ENCODE measurements at places on chromosomes 3 and 15.

- DNase-seq: no peak
Measured at GRCh38 chr15:76939715-76940114, 8.2 kb downstream of the RCN2 start.

- DNase-seq: no peak
Measured at GRCh38 chr3:104088738-104089137, 1278.0 kb upstream of the ALCAM start.

GRCh38 chr3:139127101-139127500 is 82.4 kb upstream of the PRR23C start:
- DNase-seq: no peak

- DNase-seq: no peak
Measured at GRCh38 chr15:99997112-99997651, 263.9 kb upstream of the LYSMD4 start.

GRCh38 chr3:111882799-111883198 is 23.7 kb downstream of the PHLDB2 start:
- no peak for DNase-seq

GRCh38 chr3:10438902-10439610 is 66.3 kb downstream of the ATP2B2 start:
- DNase-seq: no peak

DNA sequence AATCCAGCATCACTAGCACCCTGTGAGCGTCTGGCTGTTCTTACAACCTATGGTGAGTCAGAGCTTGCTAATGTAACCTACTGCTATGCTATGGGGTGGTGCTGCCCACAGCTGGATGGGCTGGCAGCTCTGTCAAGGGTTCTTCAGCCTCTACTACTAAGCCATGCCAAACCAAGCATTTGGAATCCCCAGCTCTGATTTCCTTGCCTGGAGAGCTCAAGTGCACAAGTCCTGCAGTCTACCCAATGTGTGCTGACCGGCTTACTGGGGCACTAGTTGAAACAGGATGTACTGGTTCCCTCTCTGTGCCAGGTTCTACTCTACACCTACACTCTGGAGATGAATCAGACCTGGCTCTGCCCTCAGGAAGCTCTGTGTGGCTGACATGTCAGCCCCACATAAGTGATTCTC is 4.2 kb downstream of the TEX264 start:
- no peak for DNase-seq

DNA sequence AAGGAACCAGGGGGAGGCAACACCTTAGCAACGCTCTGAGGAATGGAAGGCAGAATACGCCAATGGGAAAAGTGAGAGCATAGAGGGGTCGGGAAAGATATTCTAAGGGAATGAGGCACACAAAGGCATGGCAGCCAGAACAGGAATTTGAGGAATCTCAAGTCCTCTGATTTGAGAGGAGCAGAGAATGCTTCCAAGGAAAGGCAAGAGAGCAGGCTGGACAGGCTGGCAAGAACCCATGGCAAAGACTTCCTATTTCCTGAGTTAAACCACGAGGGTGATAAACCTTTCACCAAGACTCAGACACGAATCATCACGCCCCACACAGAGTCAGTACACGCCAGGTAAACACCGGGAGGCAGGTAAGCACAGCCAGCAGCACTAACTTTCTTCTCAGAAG is 109.8 kb downstream of the IGF2BP2 start:
- no peak for DNase-seq

DNA sequence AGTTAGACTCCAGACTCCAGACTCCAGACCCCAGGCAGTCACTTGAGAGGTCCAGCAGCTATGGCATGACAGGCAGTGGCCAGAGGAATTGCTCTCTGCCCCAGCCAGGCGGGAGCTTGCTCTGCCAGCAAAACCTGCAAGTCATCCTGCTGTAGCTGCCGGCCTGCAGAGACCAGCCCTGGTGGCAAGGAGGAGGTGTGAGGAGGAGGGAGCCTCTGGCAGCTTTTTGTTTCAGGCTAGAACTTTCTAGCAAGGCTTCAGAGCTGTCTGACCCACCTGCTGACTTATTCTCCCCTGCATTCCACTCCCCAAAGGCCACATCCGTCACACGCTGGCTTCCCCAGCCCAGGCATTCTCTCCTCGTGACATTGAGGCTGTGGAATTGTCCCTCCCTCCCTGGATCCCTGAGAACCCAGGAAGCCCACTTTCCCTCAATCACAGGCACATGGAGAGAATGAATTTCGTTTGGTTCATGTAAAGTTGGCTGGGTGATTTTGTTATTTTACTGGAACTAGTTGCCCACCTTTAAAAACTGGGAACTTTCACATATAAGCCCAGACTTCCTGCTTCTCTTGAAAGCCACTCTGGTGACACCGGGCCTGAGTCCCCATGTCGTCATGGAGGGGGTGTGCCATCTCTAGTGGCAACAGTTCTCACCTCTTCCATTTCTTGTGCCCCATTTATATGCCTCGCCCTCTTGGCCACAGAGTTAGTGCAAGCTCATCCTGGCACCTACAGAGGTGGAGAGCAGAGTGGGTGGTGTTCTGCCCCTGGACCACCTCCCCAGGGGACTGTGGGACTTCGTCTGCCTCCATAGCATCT is 82.7 kb downstream of the ABHD5 start:
- no peak for DNase-seq

GRCh38 chr15:93894438-93895036 is 336.8 kb upstream of the MCTP2 start:
- DNase-seq: no peak

DNA sequence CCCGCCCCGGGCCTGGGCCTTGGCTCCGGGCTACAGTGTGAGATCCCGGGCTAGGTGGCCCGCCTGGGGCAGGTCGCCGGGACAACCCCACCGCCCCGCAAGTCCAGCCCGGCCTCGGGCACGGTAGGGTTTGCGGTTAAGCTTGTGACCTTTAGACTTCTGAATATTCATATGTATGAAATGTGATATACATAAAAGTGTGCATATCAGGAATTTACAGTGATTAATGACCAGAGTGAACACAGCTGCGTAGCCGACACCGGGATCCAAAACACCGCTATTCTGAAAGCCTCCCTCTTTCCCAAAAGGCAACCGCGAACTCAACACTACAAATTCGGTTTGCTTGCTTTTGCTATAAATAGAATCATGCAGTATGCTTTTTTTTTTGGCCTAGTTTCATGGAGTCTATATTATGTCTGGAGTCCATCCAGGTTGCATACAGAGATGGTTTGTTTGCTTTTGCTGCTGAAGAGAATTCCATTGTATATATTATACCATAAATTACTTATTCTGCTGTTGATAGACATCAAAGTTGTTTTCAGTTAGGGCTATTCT is 636 bp upstream of the SNRPA1 start:
- no peak for DNase-seq

GRCh38 chr3:126540342-126540849 is 16.4 kb downstream of the CHST13 start:
- DNase-seq: no peak

GRCh38 chr15:39976291-39977274 is 42.7 kb downstream of the EIF2AK4 start:
- DNase-seq: no peak

- no peak for DNase-seq
Measured at GRCh38 chr3:144859161-144859560, 887.5 kb downstream of the DIPK2A start.

GRCh38 chr3:197420115-197420514 is 121.7 kb upstream of the DLG1 start:
- DNase-seq: no peak

DNA sequence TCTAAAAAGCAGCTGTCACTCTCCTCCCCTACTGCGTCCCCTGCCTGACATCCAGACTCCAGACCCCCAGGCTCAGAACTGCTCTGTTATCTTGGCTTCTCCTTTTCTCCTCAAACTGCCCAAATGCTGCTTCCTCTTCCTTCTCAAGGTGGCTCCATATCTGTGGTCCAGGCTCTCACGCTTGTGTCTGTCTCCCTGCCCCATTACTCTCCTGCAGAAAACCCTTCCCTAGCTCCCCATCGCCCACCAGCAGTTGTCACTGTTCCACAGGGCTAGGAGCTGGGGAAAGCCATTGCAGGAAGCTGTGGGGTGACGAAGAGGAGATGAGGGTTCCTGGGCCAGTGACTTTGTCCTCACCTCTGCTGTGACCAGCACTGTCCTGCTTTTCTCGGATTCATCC is 30.7 kb upstream of the CGNL1 start:
- DNase-seq: no peak

DNA sequence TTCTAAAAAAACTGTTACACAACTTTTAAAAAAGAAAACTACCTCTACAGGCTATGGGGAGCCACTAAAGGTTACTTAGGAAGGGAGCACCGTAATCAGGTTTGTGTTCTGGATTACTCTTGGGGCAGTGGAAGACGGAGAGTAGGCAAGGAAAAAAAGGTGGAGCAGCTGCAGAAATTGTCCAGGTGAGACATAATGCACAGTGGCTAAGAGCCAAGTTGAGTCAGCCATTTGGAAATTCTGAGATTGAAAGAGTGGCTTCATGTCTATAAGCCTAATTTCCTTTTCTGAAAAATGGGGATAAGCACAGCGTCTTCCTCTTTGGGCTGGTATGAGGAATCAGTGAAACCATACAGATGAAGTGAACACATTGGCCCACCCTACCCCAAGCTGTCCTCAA is 195.2 kb downstream of the CADPS start:
- no peak for DNase-seq

GRCh38 chr3:125150525-125151441 is 61.8 kb downstream of the SLC12A8 start:
- peak; percentile 53 for DNase-seq

- DNase-seq: no peak
Measured at GRCh38 chr3:127480196-127480954, 110.2 kb downstream of the TPRA1 start.

DNA sequence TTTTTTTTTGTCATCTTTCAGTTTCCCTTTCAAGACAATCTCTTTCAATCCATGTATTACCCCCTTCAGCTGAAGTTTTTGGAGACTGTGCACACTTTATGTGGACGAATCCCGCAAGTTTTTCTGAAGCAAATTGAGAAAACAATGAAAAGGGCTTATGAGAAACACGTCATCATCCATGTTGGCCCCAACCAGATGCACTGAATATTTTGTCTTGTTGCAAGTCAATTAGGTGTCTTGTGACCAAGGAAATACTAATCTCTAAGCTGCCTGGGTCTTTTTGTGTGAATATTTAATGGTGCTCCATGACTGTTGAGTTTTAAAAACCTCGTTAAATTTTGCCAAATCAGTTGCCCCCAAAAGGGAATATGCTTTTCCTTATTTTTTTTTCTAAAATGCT is 21.7 kb upstream of the PPP4R2 start:
- DNase-seq: no peak

DNA sequence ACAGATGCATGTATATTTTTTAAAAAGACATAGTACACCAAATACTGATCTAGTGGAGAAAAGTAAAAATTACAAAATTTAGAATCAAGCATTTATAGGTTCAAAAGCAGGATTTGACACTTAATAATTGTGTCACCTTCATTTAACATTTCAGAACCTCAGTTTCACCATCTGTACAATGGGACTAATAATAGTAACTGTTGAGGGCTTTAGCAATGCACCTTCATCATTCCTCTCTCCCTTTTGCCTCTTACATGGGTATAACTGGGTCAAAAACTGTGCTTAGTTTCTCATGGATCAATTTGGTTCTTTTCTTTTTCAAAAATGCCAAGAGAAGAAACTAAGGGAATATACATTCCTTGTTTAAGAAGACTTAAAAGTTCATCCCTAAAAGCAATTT is 5.5 kb upstream of the TMEM212 start:
- no peak for DNase-seq

- DNase-seq: no peak
Measured at GRCh38 chr15:34018021-34018645, 20.9 kb downstream of the AVEN start.

DNA sequence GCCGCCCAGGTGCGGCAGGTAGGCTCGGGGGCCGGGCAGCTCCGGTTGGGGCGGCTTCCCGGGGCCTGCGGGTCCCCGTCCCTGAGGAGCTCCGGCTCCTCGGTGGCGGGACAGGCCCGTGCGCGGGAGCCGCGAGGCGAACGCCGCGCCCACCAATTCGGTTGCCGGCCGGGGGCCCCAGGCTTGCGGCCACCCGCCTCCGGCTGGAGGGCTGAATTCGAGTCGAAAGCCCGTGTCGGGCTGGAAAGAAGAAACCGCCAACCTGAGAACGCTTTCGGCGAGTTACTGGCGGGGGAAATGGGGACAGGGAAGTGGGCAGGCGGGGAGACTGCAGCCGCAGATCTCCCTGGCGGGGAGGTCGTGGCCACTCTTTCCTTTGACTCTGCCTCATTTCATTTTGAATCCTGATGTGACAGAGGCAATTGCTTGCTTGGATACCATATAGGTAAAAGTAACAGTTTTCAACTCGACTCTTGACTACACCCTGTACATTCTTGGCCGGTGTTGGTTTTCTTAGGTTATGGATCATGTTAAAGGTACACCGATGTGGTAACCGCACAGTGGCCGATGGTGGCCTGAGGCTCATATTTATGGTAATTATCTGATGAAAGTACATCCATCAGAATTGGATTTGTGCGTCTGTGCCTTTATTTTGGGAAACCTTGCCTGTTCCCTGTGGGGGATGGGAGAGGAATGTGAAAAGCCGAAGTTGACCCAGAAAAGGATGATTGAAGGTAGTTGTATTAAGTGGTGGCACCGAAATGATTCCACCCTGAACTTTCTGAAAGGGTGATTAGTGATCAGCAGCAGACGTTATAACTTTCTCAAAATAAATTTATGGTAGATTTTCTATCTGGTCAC is 1.7 kb downstream of the B3GNT5 start:
- no peak for DNase-seq

DNA sequence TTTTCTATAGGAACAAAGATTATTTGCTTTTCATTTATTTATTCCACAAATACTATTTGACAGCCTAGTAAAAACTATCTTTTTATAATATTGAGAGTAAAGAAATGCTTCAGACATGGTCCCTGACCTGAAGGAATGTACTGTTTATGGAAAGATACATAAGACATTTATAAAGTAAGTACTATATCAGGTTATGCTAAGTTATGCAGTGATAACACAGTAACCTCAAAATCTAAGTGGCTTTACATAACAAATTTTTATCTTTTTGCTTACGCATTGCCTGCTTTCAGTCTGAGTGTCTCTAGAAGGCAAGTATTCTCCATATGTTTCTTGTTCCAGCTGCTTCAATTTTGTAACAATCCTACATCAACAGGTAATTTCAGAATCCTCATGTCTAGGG is 694.0 kb downstream of the SQOR start:
- DNase-seq: no peak

DNA sequence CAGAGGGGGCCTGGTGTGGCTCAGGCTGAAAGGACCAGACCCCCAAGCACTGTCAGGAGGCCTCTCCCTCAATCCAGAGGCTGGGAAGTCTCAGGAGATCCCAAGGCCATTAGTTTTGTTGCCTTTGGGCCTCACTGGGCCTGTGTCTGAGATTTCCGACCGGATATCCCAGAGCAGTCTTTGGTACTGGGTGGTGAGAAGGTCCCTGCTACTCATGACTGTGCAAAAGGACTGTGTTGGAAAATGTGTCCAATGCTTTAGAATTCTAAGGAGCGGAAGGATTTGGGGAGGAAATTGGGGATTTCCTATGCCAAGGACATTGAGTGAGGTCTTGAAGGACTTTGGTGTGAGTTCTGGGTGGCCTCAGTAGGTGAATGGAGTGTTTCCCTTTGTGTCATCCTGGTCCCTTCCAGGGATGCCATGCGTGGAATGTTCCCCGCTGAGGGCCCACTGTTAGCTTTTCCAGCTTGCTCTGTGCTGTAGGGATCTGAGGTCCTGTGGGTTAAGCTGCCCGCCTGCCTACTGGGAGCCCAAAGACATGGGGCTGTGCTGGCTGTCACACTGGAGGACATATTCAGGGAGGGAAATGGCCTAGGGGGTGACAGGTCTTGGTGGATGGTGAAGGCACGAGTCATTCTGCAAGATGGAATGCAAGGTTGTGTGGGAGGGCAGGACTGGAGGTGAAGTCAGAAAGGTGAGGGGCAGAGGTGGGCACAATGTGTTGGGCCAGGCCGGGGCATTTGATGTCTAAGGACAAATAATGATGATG is 16.4 kb downstream of the SMAD6 start:
- no peak for DNase-seq

Measured in activated T-cell treated with anti-CD3 and anti-CD28 coated beads for 4 hours (primary cell).